HuH-7.5 (cell line): ENCODE measurements at places on chromosomes 2 and 18.

DNA sequence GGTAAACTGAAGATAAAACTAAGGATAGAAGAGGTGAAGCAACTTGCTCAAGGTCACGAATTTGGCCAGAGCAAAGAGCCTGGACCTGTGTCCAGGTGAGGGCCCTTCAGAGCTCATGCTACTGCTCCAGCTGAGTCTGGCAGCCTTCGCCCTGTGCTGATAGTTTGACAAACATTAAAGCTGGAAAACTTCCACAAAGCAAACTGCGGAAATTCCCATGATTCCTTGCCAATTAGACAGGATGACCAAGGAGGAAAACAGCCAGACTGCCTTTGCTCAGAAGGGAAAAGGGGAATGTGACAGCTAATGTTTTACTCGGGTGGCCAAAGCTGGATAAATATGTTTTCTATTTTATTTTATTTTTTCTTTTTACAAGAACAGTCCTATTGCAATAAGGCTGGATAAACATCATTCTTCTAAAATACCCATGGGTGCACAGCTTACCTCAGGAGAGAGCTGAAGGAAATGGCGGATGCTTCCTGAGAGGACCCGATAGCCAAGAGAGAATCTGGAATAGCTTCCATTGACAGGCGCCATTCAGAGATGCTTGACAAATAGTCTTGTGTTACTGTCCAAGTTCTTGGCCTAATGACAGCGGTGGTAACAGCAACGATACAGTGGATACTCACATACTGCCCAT, 5.3 kb upstream of the CTAGE1 start:
- no peak for DNase-seq

DNA sequence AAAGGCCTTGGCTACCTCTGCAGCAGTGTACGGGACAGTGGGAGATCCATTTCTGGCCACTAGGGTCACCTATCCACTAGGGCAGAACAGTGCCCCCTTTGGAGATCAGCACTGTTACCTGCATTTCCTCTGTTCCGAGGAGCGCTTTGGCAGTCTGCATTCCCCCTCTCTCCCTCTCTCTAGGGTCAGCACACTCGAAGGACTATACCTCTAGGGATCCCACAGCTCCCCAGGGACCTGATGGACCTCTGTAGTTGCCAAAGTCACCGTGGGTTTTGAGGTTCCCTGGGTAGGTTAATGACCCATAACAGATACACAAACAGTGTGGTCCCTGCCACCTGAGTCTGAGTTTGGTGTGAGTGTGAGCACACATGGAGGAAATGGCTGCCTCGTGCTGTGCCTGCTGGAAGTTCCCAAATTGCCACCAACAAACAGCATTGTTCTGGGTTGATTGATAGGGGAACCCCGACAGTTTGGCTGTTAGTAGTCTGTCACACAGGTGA, 99.8 kb upstream of the VWC2L start:
- DNase-seq = peak; percentile 34

DNA sequence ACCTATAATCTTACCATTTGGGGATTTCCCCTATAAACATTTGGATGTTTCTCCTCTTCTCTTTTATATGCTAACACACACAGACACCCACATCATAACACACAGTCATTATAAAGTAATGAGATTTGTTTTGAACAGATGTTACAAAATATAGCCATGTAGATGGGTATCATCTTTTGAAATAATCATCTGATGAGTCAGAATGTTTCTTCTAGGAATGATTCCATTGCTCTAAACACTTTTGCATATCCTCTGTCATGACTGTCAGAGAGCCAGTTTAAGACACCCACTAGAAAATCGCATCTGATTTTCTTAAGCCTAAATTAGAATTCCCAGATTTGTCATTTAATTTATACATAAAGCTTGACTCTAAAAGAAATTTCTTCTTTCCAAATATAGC, 442.6 kb downstream of the CMPK2 start:
- DNase-seq = no peak

- DNase-seq = no peak
Observed at GRCh38 chr2:186702006-186702405, 8.1 kb downstream of the FAM171B start.
